ENCODE measurements at places on chromosomes 1 and 21.

DNA sequence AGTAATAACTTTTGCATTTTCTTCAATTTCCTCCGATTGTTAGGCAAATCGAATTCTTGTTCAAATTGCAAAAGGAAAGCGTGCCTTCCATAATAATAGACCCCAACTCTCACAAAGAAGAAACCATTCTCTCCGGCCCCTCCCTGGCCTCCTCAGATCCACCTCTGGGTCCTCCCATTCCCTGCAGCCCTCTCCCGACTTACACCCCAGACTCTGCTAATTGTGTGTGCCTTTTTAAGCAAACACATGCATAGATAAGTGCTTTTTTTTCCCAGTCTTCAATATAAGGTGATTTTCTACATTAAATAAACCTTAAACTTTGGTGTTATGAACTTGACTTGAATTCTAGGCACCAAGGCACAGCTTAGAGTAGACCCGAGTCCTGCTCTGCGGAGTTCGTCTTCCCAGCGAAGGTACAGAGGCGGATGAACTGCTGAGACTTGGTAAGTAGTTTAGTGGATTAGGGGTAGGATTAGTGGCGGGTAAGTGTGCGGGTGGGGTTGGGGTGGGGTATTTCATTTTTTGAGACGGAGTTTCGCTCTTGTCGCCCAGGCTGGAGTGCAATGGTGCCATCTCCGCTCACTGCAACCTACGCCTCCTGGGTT is 1.5 kb downstream of the L1TD1 start:
- DNase-seq: no peak

- no peak for DNase-seq
These were observed 20.1 kb upstream of the EFNA1 start for GRCh38 chr1:155107309-155108264.

DNA sequence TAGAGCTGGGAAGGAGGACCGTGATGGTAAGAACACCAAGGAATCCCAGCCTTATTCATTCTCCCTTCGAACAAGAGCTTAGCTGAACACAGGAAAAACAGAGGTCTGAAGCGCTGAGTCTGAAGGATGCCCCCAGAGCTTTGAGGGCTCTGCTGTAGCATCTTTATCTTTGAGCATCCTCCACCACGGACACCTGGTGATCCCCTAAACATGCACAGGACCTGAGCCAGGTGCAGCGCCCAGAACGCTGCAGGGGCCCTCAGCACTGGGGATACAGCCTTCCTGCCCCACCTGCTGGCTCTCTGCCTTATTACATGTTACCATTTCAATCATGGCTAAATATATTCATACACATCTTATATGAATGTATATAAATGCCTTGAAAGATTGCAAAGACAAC is 7.7 kb upstream of the GPATCH4 start:
- DNase-seq: peak; percentile 88

DNA sequence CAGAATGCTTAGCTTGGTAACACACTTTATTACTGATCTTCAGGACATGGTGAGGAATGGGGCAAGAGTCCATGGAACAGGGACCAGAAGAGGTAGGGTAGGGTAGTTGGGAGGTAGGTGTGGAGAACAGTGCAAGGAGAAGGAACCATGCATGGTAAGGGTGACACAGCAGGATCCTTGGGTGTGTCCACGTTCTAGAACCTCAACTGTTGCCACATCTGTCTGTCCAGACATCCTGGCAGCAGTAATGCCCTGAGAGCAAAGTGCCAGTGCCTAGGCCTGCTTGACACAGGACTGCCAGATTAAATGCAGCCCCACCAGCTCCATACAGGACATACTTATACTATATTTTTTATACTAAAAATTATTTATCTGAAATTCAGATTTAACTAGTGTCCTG is 13.9 kb downstream of the DMAP1 start:
- DNase-seq: no peak

DNA sequence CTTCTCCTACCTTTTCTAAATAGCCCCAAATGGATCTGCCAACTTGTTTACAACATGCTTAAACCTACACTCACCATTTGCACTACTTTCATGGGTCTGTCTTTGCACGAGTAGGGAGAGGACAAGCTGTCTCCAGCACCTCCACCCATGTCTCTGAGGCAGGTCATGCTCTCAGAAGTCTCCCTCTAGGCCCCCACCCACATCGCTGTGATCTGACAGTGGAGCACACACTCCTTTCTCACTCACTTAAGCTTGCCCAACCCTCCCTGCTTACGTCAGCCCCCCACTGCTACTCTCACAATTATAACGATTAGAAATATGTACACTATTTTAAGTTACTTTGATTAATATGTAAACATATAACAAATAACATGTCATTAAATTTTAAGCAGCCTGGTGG is 141.1 kb downstream of the KCNH1 start:
- no peak for DNase-seq

DNA sequence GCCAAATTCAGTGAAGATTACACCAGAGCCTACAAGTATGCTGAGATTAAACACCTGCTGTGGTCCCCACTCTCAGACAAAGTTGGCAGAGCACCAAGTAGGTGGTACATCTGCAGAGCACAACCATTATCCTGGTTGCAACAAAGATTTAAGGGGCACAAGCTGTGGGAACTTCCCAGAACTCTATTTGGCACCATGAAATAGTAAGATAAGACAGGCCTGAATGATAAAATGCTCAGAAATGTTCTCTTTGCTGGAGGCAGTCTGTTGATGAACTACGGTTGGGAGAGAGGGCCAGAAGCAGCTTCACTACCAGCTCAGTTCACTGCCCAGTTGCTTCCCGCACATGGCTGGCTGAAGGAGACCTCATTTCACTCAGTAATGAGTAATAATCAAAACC is 19.9 kb downstream of the RPL5 start:
- peak; percentile 33 for DNase-seq

DNA sequence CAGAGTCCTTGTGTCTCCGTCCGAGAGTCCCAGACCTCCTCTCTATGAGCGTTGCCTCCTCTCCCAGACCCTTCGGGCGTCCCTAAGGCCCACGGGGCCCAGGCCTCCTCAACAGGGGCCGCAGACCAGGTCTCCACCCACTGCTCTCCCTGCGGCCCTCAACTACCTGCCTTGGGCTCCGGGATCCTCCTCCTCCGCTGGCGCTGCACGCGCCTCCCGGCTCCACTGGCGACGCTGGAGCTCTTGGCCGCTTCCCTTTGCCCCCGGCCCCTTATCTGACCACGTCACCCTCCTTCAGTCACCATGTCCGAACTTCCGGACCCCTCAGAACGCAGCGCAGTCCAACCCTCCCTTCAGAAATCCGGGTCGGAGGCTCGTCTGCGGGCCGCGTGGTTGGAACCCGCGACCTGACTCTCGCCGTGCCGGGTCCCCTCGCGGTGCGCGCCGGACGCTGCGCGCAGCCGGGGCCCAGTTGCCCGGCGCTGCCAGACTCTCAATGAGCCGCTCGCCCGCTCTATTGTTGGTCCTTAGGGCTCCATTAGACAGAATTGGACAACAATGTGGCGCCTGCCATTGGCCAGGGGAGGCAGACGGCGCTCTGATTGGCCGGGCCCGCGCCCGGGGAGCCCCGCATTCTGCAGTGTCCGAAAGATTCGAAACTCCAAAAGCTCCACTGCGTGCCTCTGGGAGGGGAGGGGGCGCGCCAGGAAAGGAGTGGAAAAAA is at the start of gene DMRTA2:
Gene DMRTA2, minus strand, starts transcription at position 498 of the 724 bp plus-strand sequence. CDS start 1,907 bp downstream, outside the sequence.
- DNase-seq: no peak

DNA sequence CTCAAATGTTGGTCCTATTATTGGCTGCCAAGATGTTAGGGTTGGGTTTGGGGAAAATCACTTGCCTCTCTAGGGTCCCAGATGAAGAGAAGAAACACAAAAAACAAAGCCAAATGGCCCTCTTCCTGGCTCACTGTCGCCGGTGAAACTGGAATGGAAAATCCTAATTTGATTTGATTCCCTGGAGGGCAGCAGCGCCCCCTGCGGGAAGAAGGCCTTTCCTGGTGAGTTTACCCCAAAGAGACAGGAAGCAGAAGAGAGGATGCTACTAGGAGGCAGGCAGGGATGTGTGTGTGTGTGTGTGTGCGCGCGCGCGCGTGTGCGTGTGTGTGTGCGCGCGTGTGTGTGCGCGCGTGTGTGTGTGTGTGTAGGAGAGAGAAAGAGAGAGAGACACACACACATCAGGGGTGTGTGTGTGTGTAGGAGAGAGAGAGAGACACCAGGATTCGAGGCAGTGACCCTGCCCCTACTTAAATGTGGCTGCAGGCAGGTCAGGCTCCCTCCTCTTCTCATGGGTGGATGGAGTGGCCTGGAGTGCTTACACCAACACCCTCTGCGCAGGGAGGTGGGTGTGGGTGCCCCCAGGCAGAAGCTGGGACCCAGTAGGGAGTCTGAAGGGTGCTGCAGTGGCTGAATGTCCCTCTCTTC is 3.1 kb upstream of the SELENON start:
- DNase-seq: peak; percentile 72

DNA sequence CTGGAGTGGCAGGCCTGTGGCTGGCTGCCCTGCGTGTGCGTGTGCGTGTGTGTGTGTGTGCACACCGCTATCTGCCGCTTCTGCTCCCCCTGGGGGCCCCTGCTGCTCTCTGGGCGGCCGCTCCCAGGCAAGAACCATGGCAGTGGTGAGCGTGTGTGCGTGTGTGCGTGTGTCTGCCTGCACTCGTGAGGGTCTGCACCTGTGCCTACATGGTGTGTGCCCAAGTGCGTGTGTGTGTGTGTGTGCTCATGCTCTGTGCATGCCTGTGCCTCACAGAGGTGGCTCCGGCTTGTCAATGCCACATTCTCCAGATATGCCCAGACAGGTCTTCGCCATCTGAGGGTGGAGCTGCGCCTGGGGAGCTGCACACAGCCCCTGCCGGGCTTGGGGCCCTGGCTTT is 18.7 kb upstream of the PEX10 start:
- DNase-seq: no peak

GRCh38 chr1:47753808-47754207 is 243.4 kb downstream of the TRABD2B start:
- DNase-seq: no peak

DNA sequence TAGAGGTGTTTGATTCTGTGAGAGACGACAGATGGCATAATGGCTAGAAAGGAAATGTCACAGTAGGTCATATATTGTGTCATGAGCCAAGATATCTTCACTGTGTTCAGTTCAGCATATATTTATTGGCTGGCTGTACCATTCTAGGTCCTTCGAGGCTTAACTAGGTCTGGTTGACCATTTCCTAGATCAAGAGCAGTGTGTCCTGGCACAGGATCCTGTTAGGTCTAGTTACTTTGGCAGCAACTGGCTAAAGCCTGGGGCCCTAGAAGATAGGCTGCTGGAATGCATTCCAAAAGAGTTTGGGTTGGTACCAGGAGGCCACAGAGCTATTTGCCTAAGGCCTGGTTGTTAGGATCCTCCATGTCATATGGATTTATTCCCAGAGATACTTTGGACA is 20.9 kb downstream of the ZBTB40 start:
- DNase-seq: no peak

GRCh38 chr1:8374356-8374755 is 56.4 kb downstream of the SLC45A1 start:
- DNase-seq: no peak

DNA sequence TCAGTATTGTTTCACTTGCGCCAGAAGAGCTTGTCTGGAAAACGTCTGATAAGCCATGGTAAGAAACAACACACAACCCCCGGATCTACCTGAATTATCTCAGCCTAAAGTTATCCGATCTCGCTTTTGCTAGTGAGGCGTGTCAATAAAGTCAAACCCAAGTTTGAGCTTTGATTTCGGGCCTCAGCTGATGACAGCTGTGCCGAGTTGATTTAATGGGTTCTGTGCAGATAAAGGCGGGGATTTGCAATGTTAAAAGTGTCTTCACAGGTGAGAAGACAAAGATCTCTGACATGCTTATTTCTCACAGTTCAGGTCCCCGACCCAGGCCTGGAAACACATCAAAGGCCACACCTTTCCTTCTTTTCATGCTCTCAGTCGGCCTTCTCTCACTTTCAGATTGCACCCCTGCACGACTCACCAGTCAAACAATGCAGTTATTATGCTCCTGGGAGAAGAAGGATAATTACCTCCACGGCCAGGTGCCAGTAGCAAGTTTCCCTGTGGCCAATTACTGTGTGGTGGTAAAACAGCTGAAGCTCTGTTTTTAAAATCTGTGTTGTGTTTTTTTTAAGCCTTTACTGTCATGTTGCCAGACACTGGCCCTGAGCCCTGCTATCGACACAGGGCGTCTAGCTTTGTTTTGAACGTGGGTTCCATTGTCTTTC is 245.3 kb upstream of the RUNX1 start:
- no peak for DNase-seq

DNA sequence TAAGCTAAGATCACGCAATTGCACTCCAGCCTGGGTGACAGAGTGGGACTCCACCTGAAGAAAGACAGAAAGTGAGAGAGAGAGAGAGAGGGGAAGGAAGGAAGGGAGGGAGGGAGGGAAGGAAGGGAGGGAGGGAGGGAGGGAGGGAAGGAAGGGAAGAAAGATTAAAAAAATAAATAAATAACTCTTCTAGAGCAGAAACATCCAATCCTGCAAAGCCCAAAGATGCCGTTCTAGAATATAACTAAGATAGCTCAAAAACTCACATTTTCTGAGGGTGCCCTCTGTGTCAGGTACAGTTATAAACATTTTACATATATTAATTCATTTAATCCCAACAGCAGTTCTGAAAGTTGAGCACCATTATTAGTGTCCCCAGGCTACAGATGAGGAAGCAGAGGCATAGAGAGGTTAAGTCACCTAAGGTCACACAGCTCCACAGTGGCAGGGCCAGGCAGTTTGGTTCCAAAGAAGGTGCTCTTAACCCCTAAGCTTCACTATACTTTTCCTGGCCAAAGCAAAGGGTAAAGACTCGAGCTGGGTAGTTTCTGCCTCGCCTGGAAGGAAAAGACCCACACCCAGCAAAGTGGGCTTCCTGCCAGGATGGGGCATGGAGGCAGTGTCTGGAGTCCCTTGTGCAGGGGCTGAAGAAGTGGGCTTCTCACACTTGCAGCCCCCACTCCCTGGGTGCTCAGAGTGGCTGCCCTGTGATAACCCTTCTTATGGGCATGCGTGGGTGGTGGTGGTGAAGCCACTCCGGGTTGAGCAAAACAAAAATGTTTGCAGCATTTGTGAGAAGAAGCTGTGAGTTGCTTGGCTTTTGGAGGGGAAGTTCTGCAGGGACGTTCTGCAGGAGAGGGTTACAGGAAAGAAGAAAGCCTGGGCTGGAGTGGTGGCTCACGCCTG is 7.9 kb upstream of the PIK3CD start:
- DNase-seq: no peak

- peak; percentile 77 for DNase-seq
These were observed 255.8 kb upstream of the CACYBP start for GRCh38 chr1:174743654-174744561.

GRCh38 chr21:39004634-39005501 is 178.4 kb downstream of the PSMG1 start:
- peak; percentile 33 for DNase-seq

GRCh38 chr1:170866646-170867045 is 68.7 kb upstream of the MROH9 start:
- DNase-seq: no peak

DNA sequence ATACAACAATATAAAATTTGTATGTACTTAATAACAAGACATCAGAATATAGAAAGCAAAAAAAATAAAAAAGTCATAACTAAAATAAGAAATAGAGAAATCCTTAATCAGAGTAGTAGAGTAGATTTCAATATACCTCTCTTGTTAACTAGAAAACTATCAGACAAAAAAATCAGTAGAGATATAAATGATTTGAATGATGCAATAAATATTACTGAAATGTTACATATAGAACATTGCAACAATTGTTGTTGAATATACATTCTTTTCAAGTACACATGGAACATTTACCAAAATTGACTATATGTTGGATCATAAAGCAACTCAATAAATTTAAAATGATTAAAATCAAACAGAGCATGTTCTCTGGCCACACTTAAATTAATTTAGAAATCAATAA is 31.9 kb upstream of the ADAR start:
- DNase-seq: no peak
